HuH-7.5 (cell line): ENCODE measurements at places on chromosomes 3 and 15.

- no peak for DNase-seq
These were observed 15.9 kb downstream of the CEP70 start for GRCh38 chr3:138578141-138578540.

GRCh38 chr3:34533451-34533850, 735.0 kb downstream of the PDCD6IP start:
- no peak for DNase-seq

DNA sequence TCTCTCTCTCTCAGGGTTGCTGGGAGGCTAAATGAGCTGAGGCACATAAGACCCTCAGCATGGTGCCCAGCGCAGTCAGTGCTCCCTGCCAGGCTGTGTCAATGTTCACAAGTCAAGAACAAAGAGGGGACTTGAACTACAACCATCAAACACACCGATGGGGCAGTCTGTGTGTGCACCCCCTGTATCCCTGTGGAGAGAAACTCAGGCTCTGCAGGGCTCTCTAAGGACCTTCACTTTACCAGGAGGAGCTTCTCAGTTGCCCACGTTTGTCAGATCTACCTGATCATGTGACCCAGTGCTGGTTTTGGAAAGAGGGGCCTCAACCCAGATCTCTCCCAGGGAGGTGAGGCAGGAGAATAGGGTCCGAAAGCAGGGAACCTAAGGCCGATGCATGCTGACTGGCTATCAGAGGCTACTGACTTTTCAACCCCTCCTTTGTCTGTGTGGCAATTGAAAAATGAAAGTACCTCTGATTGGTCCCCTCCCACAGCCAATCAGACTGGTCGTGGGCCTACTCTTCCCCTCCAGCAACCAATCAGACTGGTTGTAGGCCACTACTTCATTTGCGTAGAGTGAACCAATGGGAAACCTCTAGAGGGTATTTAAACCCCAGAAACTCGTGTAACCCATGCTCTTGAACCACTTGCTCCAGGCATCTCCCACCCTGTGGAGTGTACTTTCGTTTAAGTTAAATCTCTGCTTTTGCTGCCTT, 34.0 kb downstream of the RHCG start:
- DNase-seq = no peak

DNA sequence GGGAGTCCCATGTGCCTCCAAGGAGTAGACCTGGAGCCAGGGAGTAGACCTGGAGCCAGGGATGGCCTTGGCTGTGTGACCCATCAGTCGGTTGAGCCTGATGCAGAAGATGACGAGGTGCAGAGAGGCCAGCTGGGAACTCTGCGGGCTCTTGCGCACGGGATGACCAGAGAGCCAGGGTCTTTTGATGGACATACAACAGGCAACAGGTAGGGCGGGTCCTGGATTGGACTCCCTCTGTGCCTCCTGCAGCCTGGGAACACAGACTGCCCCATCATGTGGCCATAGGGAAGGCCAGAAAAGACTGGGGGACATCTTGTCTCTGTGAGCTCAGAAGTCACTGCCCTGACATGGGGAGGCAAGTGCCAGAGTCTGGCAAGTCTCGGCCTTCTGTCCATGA, 67.5 kb upstream of the RPL32 start:
- DNase-seq = no peak

GRCh38 chr3:192906940-192907339, 10.7 kb downstream of the MB21D2 start:
- no peak for DNase-seq

DNA sequence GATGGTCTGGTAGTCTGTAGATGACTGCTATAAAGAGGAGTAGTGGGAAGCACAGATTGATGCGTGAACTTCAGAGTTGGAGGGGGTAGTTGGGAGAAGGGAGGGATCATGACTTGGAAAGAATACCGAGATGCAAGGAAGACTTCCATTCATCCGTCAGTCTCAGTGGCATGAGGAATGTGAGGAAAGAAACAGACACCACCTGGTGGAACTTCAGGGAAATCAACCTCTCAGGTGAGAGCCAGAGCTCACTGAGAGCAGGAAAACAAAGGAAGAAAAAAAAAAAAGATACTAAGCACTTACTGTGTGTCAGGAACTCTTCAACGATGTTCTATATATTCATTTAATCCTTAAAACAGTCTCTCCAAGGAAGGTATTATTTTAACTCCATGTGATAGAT, 172.4 kb downstream of the OXSM start:
- no peak for DNase-seq

DNA sequence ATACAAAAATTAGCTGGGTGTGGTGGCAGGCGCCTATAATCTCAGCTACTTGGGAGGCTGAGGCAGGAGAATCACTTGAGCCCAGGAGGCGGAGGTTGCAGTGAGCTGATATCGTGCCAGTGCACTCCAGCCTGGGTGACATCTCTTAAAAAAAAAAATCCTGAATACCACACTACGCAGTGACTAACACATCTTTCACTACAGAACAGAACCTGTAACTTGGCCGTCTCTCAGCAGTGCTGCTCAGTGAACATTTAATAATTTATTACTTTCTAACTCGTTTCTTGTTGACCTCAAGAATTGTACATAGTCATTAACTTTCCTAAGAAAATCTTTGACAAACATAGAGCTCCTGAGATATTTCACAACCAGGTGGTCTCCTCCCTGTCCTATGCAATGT, 3.8 kb downstream of the GREM1 start:
- no peak for DNase-seq

GRCh38 chr3:187256051-187256616, 35.4 kb downstream of the MASP1 start:
- no peak for DNase-seq

DNA sequence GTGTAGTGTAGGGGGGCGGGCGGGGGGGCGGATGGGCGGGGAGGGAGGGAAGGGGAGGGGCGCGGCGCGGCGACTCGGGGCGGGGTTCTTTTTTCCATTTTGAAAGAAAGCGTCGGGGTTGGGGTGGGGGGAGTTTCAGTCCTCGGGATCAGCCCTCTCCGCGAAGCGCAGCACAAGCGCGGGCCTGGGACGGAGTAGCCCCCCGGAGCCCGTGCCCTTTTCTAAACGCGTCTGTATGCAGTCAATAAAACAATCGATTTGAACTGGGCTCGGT, 6.1 kb downstream of the ISLR2 start:
- no peak for DNase-seq

GRCh38 chr15:45993072-45993471, 358.2 kb downstream of the SQOR start:
- no peak for DNase-seq

GRCh38 chr15:58331913-58332675, 99.7 kb upstream of the LIPC start:
- DNase-seq = no peak

DNA sequence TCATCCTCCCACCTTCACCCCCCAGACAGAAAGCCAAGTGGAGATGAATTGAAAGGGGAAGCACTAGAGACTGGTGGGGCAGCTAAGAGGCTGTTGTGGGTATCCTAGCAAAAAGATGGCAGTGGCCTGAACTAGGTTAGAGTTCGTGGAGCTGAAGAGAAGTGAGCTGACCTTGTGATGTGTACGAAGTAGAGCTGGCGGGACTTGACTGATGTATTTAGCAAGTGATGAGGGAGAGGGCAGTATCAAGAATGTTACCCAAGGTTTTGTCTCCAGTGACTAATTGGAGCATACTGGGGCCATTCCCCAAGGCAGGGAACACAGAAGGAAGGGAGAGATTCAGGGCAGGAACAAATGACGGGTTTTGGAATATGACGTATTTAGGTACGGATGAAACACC, 50.0 kb upstream of the CP start:
- no peak for DNase-seq

GRCh38 chr3:185420762-185421161, 57.8 kb downstream of the MAP3K13 start:
- DNase-seq = no peak

DNA sequence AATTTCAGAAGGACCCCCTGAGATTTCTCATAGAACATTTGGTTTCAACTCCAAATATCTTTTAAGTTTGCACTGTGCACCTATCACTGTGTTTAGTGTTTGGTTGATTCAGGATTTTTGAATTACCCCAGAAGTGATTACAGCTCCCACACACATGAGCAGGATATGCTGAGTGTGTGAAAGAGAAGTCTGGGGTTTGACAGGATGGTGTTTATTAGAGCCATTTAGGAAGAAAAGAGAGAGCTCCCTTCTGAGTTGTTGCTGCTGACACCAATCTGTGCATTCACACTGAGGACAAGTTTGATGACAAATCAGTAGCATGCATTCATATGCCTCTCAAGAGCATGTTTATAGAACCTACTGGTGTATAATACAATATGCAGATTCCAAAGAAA, 118.1 kb downstream of the RPL22L1 start:
- DNase-seq = no peak

DNA sequence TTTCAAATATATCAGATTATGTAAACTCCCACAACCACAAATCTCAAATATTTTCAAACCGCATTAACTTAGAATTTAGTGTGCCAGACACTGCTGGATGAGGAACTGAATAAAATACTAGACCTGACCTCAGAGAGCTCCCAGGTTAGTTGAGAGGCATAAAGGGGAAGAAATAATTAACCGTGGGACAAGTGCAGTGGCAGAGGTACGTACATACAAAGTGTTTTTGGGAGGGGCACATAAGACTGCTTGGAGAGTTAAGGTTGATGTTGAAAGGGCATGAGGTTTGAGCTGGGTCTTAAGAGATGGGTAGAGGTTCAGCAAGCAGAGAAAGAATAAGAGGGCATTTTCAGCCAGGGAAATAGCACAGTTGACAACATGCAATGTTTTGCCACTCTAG, 17.2 kb downstream of the THUMPD3 start:
- no peak for DNase-seq

DNA sequence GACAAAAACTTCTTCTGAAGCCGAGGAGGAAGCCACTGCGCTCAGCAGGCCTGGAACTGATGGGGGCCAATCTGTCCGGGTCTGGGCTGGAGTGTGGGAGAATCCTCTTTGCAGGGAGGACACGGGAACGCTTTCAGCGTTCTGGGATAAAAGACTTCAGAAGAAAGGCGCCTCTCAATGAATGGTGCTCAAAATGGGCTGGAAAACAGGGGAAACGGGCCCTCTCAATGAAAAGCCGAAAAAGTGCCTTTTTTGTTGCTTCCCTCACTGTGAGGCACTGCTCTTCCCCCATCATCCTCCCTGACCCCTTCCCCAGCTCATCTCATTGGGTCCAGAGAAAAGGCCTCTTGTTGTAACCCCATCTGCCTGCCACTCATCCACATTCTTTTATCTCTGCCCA, 119.5 kb upstream of the LRIG1 start:
- DNase-seq = no peak

- no peak for DNase-seq
These were observed 101.6 kb upstream of the RAD18 start for GRCh38 chr3:9064850-9065249.

DNA sequence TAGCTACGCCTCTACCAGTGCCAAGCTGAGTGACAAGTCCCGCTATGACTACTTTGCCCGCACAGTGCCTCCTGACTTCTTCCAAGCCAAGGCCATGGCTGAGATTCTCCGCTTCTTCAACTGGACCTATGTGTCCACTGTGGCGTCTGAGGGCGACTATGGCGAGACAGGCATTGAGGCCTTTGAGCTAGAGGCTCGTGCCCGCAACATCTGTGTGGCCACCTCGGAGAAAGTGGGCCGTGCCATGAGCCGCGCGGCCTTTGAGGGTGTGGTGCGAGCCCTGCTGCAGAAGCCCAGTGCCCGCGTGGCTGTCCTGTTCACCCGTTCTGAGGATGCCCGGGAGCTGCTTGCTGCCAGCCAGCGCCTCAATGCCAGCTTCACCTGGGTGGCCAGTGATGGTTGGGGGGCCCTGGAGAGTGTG, 5.7 kb downstream of the GRM2 start:
- no peak for DNase-seq

GRCh38 chr3:138781012-138781470, 53.7 kb downstream of the PIK3CB start:
- no peak for DNase-seq

- DNase-seq = no peak
These were observed 21.1 kb upstream of the SLC41A3 start for GRCh38 chr3:126104742-126105605.

GRCh38 chr3:29271475-29271874, 9.4 kb upstream of the RBMS3 start:
- no peak for DNase-seq

GRCh38 chr3:151012753-151013152, 40.2 kb upstream of the CLRN1 start:
- DNase-seq = no peak

DNA sequence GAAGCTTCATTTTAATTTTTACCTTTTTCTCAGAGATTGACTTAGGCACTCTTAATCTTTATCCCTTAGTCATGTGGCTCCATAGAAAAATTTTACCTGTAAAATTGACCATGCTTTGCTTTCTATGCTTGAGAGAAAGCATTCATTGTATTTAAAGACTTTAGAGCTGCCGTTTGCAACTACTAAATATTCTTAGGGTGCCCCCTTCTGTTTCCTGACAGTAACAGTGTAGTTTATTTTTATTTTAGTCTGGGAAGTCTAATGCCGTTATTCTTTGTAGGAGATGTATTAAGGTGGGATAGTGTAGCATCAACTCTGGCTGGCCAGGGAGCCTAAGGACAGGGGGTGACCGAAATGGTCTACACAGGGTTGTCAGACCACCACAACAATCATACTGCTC, 84.5 kb upstream of the SYNPR start:
- DNase-seq = peak; percentile 15

GRCh38 chr3:21705769-21706168, 45.2 kb downstream of the ZNF385D start:
- no peak for DNase-seq

GRCh38 chr3:111238885-111239284, 167.3 kb downstream of the NECTIN3 start:
- no peak for DNase-seq

DNA sequence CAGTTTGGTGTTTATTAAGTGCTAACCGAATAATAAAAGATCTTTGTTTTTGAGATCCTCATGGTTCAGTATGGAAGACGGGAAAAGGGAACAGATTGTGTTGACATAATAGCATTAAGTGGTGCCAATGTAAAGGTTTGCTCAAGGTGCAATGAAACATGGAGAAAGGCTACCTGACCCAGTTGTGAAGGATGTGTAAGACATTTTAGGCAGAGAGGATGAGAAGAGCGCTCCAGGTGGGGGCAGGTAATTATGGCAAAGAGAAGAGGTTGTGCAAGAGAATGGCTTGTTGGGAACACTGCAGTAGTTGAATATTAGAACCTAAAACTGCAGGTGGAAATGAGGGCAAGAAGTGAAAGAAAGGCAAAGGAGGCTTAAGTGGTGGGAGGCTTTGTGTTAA, 140.8 kb downstream of the DIPK2A start:
- no peak for DNase-seq

- DNase-seq = peak; percentile 27
These were observed 1.3 kb upstream of the HACD2 start for GRCh38 chr3:123586131-123586530.
